ENCODE measurements at places on chromosomes 11 and 22.

DNA sequence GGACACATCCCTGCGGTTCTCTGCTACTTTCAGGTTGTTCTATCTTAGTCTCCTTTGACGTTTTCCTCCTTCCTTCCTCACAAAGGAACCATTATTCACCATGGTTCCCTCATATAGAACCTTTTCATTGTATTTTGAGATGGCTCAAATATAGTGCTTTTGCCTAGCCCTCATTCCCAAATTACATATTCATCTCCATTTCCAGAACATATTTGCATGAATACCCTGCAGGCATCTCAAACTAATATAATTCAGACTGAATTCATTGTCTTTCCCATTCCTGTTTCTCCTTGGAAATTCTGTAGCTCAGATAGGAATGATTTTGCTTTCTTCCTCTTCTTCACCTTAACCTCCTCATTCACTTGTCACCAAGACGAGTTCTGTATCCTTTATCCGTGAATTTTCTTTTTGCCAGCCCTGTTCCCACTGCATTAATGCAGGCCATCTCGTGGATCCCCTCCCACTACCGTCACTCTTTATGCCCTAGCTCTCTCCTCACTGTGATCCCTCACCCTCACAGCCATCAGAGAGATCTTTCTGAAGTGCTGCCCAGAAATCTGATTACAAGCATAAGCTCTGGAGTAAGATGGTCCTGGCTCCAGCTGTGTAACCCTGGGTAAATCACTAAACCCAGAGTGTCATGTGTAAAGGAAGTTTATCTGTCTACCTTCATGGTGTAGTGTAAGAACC is 23.3 kb downstream of the PIWIL4 start:
- no peak for DNase-seq

DNA sequence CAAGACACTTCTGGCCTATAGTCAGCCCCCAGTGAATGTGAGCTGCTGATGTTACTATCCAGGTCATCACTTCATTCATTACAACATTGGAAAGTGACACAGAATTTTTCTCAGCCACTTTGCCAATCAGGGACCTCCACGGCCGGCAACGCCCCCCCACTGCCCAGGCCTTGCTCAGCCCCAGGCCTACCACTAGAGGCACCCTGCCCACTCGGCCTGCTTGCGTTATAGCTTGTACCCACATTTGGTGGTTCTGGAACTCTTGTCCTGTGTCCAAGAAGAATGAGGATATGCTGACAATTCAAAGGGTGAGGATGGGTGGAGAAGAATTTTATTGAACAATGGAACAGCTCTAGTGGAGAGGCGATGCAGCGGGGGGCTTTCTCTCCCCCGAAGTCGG is 96.2 kb downstream of the TSPAN18 start:
- DNase-seq, result peak; percentile 8

GRCh38 chr11:114762408-114762807 is 84.1 kb downstream of the NXPE2 start:
- DNase-seq, result peak; percentile 21

DNA sequence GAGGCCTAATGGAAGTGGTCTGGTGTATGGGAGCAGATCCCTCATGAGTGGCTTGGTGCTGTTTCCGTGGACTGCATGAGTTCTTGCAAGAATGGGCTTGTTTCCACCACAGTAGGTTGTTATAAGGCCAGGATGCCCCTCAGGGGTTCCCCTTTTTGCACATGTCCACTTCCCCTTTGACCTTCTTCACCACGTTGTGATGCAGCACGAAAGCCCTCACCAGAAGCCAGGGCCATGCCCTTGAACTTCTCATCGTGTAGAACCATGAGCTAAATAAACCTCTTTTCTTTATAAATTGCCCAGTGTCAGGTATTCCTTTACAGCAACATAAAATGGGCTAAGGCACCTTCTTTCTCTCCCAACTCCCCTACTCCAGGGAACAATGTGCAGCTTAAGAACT is 2.8 kb upstream of the NARS2 start:
- DNase-seq, result no peak

GRCh38 chr11:117316197-117316961 is at the start of gene BACE1:
Gene BACE1, minus strand, starts transcription at chr11:117316256. Its CDS starts 461 bp downstream, at chr11:117315795.
- DNase-seq, result peak; percentile 36

- no peak for DNase-seq
These were observed 4.9 kb downstream of the DENND5A start for GRCh38 chr11:9259981-9260837.

- no peak for DNase-seq
These were observed 413.8 kb upstream of the ARHGAP42 start for GRCh38 chr11:100273066-100273815.

DNA sequence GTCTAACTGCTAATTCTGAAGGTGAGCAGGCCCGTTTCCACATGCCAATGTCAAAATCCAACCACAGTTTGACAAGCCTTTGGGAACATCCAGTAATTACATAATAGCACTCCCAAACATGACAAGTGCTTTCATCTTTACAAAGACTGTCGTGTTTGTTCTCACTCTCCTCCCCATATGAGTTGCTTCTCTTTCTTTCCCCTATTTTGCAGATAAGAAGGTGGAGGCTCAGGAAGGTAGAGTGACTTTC is 55.9 kb upstream of the CD44 start:
- DNase-seq, result no peak

- DNase-seq, result no peak
These were observed 119.1 kb downstream of the CHST1 start for GRCh38 chr11:45546366-45546765.

- no peak for DNase-seq
These were observed 20.7 kb upstream of the BID start for GRCh38 chr22:17794726-17795542.

DNA sequence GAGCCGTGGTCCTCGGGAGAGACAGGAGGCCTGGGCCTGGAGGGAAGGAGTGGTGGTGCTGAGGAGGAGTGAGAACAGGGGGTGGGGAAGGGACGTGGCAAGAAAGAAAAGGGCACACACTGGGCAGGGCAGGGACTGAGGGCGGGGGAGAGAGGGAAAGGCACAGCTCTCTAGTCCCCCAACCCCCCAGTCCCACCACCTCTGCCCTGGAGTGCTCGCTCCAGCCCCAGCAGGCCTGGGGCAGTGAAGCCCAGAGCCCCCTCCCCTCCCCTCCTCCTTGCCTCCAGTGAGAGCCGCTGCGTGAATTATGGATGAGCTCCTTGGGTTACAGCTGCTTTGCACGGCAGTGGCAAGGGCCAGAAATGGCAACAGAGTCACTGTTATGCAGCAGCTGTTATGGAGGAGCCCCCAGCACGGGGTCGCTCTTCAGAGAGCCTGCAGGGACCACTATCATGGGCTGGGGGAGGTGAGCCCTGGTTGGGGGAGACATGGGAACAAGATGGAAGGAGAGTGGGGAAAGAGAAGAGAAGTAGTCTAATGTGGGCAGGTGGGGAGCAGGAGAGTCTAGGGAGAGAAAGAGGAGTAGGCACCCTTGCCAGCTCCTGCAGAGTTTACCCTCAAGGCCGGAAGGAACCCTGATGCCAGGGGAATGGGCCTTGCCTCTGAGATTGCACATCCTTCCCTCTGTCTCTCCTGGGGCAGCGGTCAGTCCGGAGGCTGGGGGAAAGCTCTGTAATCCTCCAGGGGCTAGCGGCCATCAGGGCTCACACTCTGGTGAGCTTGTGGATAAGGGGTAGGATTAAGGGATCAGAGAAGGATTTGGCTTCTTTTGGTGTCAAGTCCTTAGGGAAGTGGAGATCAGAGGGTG is 3.6 kb downstream of the RTN4RL2 start:
- no peak for DNase-seq

GRCh38 chr11:4825132-4825531 is 4.0 kb downstream of the OR51F2 start:
- DNase-seq, result no peak

DNA sequence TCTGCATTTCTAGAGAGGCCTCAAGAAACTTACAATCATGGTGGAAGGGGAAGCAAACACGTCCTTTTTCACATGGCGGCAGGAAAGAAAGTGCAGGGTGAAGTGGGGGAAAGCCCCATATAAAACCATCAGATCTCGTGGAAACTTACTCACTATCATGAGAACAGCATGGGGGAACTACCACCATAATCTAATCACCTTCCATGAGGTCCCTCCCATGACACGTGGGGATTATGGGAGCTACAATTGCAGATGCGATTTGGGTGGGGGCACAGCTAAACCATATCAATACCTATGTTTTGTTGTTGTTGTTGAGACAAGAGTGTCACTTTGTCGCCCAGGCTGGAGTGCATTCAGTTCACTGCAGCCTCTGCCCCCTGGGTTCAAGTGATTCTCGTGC is 29.9 kb downstream of the SFI1 start:
- peak; percentile 60 for DNase-seq

- DNase-seq, result no peak
These were observed 192.4 kb upstream of the NTM start for GRCh38 chr11:131178020-131178419.

GRCh38 chr11:121503051-121503450 is 50.3 kb upstream of the SORL1-AS1 start:
- no peak for DNase-seq

DNA sequence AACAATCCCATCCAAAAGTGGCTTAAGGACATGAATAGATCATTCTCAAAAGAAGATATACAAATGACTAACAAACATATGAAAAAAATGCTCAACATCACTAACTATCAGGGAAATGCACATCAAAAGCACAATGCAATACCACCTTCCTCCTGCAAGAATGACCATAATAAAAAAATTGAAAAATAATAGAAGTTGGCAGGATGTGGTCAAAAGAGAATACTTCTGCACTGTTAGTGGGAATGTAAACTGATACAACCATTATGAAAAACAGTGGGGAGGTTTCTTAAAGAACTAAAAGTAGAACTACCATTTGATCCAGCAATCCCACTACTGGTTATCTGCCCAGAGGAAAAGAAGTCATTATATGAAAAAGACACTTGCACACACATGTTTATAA is 77.7 kb upstream of the SC5D start:
- no peak for DNase-seq

DNA sequence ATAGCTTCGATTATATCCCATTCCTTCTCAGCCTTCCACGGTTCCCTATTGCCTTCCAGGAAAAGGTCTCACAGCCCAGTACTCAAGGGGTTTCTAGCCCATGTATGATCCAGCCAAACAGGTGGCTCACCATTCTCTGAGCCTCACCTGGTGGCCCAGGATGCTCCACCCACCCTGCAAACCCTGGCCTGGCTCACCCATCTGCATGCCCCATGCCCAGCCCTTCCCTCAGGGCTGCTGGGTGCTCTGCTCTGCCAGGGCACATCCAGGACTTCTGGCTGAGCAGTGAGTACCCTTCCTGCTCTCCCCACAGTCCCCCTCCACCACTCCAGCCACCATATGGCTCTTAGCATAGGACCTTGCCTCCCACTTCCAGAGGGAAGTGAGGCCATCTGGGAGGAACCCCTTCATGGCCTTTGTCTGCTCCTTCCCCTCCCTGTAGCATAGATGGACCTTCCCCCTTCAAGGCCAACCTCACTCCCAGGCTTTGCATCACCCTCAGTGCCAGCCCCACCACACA is 5.8 kb upstream of the RCOR2 start:
- DNase-seq, result no peak

DNA sequence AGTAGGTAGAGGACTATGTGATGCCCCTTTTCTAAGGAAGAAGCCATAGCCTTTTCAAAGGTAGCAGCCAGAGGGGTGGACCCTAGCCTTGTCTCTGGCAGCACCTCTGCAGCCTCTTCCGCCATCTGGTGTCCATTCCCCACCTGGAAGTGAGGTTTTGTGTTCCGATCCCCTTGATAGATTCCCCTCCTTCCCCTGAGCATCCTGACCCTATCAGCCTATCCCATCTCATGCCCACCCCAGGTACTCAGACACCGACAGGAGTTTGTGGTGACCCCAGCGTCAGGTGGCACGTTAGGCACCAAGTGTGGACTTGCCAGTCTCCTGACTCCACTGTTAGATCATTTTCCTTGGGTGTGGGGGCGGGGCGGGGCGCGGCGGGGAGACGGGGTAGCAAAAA is 398 bp upstream of the FAM89B start:
- no peak for DNase-seq

GRCh38 chr22:43995798-43996169 is 28.3 kb upstream of the PARVB start:
- no peak for DNase-seq

GRCh38 chr22:19115628-19116027 is 6.6 kb downstream of the DGCR2 start:
- no peak for DNase-seq

- DNase-seq, result no peak
These were observed 25.3 kb upstream of the TESMIN start for GRCh38 chr11:68776442-68777235.

GRCh38 chr11:61333550-61334433 is 764 bp downstream of the TKFC start:
- DNase-seq, result peak; percentile 34

DNA sequence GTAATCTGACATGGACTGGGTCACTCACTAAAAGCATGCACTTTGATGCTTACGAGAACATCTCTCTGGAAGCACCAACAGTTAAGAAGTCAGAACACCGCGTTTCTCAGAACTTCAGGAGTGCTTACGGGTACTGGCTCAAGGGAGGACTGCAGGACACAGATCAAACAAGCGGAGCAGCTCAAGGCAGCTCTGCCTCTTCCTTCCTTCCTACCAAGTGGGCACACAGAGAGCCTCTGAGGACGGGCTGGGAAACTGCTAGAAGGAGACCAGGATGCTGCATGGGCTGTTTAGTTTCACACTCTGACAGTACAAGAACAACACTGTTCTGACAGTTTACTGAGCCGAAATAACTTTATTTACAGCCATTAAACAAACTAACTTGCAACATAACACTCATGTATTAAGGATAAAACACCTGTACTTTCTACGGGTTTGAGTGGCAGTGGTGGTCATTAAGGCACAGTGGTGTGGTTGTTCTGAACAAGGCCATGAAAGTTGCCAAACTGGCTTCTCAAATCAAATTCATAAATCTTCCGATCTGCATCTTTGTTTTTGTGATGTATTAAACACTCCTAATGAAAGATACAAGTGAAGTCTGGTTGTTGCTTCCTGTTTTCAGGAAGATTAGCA is 37.5 kb downstream of the ARFGAP3 start:
- DNase-seq, result no peak

DNA sequence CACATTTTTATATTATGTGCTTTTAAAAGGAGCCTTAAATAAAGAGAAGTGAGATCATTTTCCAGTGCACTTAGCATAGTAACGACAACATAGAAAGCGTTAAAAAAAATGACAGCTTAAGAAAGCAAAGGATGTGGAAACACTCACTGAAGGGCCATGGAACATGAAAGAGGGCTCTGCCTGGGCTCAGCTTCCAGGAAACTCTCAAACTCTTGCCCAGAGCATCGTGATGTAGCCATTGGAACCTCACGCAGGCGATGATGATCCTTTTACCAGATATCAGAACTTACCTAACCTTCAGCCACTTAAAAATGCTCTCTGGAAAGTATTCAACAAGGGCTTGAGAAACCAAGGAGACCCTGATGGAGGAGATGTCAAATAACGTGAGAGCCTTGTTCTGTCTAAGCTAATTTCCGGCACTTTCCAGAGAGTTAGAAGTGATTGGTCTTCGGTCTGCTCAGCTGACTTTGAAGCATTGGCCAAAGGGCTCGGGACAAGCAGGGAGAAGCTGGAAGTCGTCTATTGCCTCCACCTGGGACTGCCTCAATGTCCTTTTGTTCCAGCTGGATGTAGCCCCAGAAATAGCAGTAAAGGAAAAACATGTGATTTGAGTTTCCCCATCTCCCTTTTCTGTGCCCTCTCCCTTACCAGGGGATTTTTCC is 21.5 kb upstream of the ETS1 start:
- no peak for DNase-seq

All from activated CD4-positive, alpha-beta T cell treated with anti-CD3 and anti-CD28 coated beads, Interleukin-2, amount 50 U/mL, for 48 hours (primary cell).